Liver (tissue), 10 donors: ENCODE measurements at places on chromosomes 2 and 18.

DNA sequence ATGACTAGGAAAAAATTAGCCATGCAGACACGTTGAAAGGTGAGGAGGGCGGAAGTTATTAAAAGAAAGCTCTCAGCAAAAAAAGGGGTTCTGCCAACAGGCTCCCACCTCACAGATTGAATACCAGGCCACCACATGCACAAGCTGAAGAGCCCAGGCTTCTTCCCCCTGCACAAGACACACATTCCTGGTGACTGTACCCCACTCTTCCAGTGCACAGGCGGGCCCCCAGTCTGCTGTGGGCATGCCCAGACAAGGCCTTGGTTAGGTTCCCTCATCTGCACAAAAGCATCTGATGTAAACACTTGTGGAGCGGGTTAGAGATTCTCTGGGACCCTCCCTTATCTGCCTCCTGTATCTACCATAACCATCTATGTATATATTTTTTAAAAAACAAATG is 81.7 kb downstream of the AGPS start:
- no peak for DNase-seq

- no peak for DNase-seq
Measured at GRCh38 chr2:231041061-231041689, 3.9 kb downstream of the C2orf72 start.

GRCh38 chr18:26357960-26358359 is 131.7 kb downstream of the TAF4B start:
- no peak for DNase-seq

- DNase-seq = no peak
Measured at GRCh38 chr18:34866739-34867138, 156.6 kb downstream of the DTNA start.

DNA sequence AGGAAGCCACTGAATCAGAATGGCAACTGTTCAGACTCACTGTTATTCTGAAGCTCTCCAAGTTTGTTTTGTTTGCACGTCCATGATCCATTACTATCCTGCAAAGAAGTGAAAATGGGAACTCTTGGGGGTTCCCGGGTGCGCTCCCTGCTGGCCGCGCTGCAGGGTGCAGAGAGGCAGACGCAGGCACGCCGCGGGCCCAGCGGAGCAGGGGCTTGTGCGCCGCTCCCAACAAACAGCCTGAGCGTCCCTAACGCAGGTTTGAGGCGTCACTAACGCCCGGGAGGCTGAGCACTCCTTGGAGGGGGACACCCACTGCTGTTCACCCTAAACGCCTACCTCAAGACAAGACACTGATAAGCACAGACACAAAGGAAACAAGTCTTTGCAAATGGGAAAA is 14.3 kb upstream of the PIEZO2 start:
- DNase-seq = no peak

GRCh38 chr2:225164401-225165050 is 122.3 kb upstream of the DOCK10 start:
- no peak for DNase-seq

GRCh38 chr2:46170611-46171350 is 126.4 kb upstream of the EPAS1 start:
- no peak for DNase-seq

GRCh38 chr2:41431756-41432155 is 616.1 kb upstream of the PKDCC start:
- no peak for DNase-seq

DNA sequence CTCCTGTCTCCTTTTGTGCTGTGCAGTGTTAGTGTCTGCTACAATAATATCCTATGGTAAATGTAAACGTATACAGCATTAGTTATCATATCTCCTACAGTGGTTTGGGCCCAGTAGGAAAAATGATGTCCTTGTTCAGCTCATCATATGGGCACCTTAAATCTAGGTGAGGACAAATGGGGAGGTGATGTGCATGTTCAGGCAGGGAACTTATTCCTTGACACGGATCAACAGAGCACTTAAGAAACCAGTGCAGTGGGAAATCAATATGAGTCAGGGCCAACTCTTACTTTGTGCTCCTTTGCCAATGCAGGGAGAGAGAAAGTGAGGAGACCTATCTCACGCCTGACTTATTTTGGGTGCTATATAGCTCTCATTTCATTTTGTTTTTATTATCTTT is 76.4 kb downstream of the KLHL14 start:
- DNase-seq = no peak

GRCh38 chr2:176558574-176559140 is 289.4 kb downstream of the MTX2 start:
- DNase-seq = no peak

DNA sequence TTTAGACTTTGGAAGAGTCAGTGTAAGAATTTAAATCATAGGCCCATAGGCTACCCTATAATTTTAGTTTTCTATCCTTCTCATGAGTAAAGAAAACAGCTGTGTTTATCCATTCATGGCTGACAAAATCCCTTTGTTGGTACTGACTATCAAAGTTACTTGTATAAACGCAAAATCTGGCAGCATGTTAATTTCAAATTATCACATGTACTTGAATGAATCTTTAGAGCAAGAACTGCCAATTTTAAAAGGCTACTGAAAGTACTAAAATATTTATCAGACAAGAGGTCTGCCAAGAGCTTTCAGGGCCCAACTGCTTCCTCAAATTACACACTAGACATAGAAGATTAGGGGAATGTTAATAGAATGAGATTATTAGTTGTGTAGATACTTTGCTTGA is 66.6 kb downstream of the MYL12B start:
- DNase-seq = no peak

DNA sequence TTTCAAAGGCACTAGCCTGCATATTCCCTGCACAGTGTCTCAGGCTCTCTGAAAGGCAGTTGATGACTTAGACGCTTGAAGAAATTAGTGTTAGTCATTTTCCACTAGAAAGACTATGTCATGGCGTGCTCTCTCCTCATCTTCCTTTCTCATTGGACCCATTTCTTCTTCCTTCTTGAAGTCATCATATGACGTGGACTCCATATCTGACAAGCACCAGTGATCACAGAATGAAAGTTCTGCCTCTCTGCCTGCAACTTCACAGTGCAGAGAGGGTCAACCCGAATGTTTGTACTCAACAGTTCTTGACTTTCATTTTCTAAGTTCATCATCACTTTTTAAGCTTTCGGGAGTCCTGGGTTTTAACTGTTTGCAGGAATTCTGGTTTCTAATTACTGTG is 63.7 kb upstream of the CYRIA start:
- no peak for DNase-seq
